ENCODE measurements at places on chromosomes 2 and 18. TPM values are rescaled to one million over a fixed set of nuclear protein-coding genes. Genes with fewer than 3 reads are reported as not detected.

DNA sequence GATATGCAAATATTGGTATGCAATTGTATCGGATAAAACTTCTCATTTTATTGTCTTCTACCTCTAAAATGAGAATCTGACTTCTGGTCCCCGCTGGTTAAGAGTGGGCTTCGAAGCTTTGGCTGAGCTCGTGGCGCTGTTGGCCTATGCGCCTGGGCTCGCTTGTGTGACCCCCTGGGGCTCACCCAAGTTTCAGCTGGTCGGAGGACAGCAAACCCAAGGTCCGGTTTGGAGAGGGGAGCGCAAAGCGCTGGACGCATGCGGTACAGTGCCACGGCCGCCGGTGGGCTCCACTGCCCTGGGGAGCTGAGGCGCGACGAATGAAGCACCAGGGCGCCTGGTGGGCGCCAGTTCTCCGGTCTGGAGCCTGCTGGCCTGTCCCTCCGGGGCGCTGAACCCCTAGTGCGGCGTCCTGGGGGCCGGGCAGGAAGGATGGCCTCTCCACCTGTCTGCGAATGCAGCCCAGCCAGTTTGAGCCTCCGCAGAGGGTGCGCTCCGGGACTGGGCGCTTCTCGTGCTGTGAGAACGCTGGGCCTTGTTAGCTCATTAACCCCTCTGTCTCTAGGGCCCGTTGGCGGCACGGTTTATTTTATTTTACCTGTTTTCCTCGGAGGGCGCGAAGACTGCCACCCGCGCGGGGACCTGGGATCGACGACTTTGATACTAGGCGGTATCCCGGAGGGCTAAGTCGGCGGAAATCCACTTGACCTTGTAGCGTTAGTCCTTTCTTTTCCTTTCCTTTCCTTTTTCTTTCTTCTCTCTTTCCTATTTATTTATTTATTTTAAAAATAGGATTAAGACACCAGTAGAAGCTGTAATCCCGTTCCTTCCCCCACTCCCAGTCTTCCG, 10.4 kb downstream of the MEIS1 start:
- no peak for DNase-seq

DNA sequence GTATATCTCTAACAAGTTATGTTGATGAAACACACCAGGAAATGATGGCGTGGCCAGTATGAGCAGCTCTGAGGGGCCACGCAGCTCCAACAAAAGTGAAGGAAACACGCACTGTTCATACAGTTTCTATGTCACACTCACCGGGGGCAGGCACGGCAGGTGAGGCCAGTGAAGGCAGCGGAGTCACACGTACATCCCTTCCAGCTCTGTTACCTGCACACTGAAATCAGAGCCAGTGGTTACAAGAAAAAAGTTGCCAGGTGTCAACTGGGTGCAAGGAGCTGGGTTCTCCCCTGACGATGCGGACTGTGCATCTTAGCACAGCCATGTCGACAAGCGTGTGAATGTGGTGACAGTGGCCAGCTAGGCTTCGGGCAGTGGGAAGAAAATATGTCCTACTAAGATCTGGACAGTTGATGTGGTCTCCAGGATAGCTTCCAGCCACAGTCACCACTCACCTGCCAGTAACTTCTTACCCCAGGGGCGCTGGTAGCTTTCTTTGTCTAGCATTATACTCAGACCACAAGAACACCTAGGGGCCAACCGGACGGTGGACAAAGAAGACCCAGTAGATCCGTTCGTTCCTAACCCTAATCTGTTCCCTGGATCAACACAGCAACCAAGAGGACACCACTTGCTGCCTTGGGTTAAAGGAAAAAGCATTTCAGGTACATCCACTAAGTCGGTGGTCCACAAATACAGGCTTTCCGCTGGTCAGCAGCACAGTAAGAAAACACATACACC, 10.1 kb downstream of the HJURP start:
- DNase-seq: no peak

DNA sequence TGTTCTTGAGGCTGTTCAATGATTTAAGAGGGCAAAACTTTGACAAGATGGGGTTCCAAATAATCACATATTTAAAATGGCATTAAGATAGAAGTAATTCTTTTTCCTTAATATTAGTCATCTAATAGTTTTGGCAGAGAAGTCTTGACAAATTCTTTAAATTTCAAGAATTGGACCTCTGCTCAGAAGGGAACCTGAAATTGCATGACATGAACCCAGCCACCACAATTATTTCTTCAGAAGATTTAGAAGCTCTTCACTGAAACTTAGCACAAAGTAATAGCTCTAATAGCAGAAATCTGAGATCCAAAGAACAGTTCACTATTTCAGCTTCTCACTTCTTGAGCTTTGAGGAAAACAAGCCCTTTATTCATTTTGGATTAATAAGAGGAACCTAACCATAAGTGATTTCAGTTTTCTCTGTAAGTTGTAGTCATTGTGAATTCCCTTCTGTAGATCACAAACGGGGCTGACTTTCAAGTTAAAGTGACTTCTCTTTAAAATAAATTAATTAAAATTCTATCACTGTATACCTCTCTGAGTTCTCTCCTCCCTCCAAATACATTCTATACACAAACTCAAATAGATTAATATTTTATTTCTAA, 100.6 kb upstream of the ITGA4 start:
- no peak for DNase-seq

- DNase-seq: no peak
Observed at GRCh38 chr2:66433695-66433944, 1.3 kb upstream of the MEIS1 start.

- no peak for DNase-seq
Observed at GRCh38 chr2:25853038-25853638, 25.1 kb downstream of the ASXL2 start.

ADGRF3 gene
- 0.38 TPM for total RNA-seq

SCLY gene
- 48.2 TPM for total RNA-seq

FAM124B gene
- total RNA-seq: 1.5 TPM

GRCh38 chr18:66196805-66197204, 407.1 kb downstream of the CDH19 start:
- no peak for DNase-seq

HOXD13 gene
- total RNA-seq: not detected

PROKR1 gene
- not detected for total RNA-seq

- no peak for DNase-seq
Observed at GRCh38 chr2:178529194-178529593, 48.9 kb downstream of the PLEKHA3 start.

- DNase-seq: no peak
Observed at GRCh38 chr2:118095610-118096009, 7.3 kb downstream of the INSIG2 start.

DNA sequence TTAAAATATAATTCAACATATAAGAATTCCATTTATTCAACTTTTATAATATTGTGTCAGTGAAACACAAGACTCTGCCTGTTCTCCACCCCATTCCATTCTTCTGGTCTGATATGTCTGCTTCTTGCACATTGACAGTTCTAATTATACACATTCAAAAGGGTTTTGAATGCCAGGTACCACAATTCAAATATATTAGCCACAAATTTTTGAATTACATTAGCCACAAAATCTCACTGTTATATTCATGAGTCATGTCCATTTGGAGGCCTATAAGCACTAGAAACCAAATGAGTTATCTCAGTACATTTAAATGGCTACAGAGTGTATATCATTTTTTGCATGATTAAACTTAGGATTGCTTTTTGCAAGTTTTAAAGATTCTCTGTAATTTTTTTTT, 72.1 kb downstream of the CCDC150 start:
- DNase-seq: no peak

HEATR5B gene
- 39.2 TPM for total RNA-seq

CCDC178 gene
- not detected for total RNA-seq

DNA sequence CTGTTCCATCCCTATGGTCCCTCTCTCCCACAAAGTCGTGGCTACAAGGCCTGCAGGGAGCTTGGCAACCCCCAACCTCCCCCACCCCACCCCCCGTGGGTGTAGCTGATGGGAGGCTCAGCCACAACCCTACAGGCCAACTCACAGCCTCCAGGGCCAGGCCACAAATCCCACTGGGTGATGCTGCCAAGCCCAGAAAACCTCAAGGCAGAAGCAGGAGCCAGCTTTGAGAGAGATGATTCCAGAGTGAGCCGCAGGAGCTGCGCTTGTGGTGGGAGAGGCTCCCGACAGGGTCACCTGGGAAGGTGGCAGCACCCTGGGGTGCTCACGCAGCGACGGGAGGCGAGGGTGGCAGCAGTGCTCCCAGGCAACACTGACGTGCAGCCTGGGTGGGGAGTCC, 44.8 kb downstream of the ADCY3 start:
- no peak for DNase-seq

DNA sequence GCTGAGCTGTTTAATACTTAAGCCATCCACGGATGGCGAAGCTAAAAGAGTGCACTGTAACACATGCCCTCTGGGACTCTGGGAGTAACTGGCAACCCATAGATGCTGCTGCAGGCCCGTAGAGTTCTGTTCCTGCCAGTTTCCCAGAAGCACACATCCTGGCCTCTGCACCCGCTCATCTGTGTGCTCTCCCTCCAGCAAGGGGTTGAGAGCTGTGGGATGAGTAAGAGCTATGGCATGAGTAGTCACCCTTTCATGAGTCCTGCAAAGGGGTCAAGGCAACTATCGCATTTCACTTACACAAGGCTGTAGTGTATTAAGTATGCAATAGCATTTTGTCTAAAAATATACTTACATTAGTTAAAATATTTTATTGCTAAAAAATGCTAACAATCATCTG, 1341.8 kb upstream of the NXPH2 start:
- DNase-seq: no peak

DNA sequence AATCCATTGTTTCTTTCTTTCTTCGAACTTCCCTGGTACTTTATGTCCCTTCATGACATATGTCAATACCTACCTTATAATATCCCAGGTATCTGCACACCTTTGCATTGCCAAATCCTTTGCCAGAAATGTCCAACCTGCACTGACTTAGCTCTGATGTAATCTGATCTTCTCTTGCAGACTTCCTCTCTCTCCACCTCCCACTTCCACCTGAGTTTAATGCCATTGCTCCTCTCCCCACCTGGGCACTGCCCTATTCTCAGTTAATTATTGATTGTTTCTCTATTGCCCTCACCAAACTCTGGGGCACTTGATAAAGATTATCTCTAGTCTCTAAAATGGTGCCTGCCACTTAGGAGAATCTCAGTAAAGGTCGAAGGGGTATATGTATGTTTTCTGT, 23.0 kb downstream of the ARHGAP15 start:
- DNase-seq: no peak

IFT172 gene
- 33.3 TPM for total RNA-seq

GRCh38 chr18:10524507-10525370, 1.1 kb upstream of the NAPG start:
- DNase-seq: no peak

TUBA3E gene
- total RNA-seq: not detected

GRCh38 chr2:49224426-49225010, 70.2 kb upstream of the FSHR start:
- no peak for DNase-seq

DNA sequence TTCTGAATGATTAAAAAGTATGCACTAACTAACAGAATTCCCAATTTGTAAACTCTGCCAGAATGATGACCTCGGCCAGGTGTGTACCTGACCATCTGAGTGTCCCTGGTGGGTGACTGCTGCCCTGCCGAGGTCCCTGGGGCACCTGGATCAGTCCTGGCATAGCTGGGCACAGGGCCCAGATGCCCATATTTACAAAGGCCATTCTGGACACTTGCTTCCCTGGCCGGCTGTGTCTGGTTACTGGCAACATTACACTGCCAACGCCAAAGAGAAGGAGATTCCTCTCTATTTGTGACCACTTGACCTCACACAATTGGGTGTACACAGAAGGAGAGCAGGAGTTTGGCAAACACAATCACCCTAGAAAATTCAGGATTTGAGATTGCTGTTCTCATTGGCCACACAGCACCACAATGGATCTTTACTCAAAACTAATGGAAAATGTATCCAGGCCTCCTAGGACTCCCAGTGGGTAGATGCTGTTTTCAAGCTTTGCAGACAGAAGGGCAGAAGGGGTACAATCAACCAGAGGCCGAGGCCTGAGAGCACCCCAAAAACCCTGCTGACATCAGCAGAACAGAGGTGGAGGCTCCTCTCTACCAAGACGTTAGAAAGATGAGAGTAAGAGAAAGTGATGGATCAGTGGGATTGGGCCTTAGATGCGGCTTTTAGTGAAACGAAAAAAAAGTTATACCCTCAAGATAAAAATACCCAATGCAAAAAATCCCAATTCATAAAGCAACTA, 58.3 kb upstream of the PXDN start:
- DNase-seq: peak; percentile 82

AOX1 gene
- total RNA-seq: 144 TPM

ATG9A gene
- total RNA-seq: 48.8 TPM

FOXD4L1 gene
- not detected for total RNA-seq

CTAGE1 gene
- not detected for total RNA-seq

UGT1A1 gene
- total RNA-seq: 0.45 TPM

GRCh38 chr2:53994818-53995808, 24.3 kb upstream of the PSME4 start:
- no peak for DNase-seq

DNA sequence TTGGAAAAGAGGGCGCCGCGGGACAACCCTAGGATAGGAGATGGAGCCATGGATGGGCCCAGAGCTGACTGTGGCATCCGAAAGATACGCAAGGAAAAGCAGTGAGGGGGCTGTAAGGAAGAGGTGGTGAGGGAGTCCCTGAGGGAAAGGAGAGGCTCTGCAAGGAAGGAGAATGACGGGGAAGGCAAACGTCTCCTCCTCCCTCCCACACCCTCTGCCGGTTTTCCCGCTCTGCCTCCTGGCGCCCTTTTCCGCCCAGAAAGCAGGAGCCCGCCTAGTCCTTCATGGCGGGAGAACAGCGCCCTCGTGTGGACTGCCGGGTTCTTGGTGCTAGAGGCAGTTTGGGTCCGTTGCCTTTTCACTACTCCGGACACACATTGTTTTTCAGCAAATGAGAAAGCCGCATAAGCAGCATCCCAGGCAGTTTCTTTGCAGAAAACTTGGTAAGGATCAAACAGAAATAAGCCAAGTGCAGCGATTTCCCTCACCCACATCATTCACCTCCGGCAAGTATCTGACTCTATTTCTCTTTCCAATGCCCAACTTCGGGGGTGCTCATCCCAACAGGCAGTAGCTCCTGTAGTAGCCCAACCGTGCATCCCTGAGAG, 200.4 kb downstream of the INO80D start:
- DNase-seq: peak; percentile 84

LINC00305 gene
- total RNA-seq: not detected

GRCh38 chr2:226758921-226759640, 40.5 kb downstream of the IRS1 start:
- DNase-seq: peak; percentile 47

DNA sequence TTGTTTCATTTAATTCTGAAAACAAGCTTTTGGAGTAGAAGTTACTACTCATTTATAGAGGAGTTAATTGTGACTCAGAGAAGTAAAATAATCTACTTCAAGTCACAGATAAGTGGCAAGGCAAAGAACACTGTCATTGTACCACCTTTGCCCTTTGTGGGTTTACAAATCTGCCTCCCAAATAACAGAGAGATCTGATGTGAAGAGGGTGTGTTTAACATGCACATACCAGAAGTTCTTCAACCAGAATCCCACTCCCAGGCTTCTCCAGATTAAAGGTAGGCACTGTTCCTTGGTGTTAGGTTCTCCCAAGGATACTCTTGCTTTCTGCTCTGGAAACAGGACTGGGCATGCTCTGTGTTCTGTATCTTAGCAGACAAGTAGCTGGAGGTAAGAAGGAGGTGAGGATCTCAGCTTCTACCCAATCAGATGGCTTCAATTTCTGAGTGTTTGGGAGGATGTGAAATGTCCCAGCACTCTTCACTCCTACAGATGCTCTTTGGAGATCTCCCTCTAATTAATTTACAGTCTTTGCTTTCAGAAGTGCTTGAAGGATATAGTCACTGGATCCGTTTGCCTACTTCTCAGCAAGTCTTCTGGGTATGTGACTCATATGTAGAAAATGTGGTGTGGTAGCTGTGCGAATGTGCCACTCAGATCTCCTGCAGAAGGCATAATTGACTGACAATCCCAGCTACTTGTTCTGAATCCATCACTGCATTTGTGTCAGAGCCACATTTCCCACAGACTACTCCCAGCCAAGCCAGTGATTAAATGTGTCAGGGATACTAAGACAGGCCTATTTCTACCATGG, 111.1 kb downstream of the KLHL14 start:
- DNase-seq: no peak
